ENCODE measurements at places on chromosomes 16 and 17.

GRCh38 chr17:59202320-59202719 is 7.5 kb upstream of the SMG8 start:
- DNase-seq: no peak

- DNase-seq: no peak
Observed at GRCh38 chr17:15926039-15926740, 18.7 kb upstream of the ADORA2B start.

DNA sequence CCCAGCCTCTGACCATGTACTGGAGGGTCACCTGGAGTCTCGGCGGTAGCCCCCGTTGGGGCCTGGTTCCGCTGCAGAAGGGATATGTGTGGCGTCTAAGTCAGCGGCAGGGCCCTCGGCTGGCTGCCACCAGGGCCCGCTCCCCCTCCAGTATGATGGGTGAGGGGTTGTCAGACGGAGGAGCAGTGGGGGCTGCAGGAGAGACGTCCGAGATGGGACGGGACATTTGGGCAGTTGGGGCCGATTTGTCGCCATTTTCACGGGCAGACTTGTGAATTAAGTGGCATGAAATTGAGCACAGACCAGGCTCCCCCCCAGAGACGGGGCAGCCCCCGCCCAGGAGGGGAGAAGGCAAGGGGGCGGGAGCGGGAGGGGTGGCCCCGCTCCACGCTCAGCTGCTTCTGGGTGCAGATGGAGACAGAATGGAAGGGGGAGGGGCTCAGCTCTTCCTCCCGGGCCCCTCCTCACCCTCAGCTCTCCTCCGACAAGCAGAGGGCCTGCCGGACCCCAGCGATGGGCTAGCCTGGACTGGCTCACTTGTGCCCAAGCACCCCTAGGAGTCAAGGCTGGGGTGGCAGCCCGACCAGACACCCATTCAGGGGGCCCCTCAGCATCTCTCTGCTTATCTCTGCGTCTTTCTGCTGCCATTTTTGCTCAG is 52.7 kb upstream of the LHX1 start:
- DNase-seq: no peak

- peak; percentile 90 for DNase-seq
Observed at GRCh38 chr17:47864791-47865216, 13.8 kb upstream of the SP6 start.

DNA sequence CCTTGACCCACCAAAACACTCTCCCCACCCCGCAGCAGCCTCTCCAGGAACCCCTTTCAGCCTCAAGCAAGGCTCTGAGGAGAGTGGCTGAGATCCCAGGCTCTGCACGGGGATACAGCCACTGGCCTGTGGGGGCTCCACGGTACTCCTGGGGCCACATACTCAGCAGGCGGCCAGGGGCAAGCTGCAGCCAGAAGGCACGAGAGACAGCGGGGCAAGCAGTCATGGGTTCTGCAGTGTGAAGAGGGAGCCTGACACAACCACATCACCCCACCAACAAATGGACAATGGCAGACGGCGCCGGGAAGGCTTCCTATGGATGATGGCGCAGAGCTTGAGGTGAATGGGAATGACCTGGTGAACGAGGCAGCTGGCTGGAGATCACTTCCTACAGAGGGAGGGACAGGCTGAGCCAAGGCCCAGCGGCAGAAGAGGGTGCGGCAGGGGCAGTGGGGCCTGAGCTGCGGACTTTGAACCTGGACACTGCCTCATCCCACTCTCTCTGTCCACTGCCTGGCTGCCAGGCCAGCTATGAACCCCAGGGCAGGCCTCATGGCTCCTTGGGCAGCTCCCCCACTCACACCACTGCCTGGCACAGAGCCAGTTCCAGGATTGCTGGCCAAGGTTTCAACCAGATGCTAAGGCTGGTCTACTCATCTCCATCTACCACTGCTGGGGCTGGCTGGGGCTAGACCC is 10.8 kb upstream of the BCAR1 start:
- DNase-seq: no peak

GRCh38 chr16:65489531-65490023 is 367.7 kb upstream of the CDH11 start:
- no peak for DNase-seq

DNA sequence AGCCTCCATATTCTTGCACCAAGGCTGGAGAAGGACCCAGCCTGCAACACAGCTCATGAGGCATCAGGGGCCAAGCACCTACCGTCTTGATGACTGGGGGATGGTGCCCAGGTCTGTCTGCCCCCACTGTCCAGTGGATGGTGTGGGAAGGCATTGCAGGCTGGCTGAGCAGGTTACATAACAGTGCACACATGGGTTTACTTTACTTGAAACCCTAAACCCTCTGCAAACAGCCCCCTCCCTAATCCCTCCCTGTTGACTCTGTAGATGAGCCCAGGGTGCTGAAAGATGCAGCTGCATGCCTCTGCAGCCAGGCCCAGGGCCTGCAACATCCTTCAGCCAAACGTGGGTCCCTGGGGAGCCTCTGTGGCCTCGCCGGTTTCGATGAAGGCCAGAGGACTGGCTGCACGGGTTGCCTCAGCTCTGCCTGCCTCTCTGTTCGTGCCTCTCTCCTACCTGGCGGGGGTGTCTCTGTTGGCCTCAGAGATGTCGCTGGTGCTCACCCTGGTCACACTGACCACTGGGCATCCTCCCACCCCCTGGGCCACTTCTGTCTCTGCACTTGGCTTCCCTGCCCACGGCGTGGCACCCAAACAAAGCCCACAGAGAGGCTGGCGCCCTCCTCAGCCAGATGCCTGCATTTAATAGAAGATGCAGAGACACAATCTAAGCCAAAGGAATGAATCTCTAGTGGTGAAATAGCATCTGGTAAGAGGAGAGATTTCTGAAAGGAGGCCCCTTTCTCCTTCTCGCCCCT is 95.1 kb downstream of the METRNL start:
- no peak for DNase-seq

- DNase-seq: no peak
Observed at GRCh38 chr16:35525979-35526590, 2066.7 kb downstream of the TP53TG3F start.

- no peak for DNase-seq
Observed at GRCh38 chr16:47627721-47628120, 166.6 kb downstream of the PHKB start.

DNA sequence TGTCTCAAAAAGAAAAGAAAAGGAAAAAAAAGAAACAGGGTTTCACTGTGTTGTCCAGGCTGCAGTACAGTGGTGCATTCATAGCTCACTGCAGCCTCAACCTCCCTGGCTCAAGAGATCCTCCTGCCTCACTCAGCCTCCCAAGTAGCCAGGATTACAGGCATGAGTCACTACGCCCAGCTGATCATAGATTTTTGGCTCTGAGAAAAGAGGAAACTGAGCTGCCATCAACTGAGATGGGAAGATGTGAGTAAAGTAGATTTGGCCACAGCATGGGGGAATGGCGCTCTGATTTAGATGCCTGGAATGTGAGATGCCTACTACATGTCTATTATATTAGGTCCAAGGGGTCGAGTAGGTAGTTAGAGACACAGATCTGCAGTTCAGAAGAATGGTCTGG is 5.9 kb upstream of the NAGS start:
- DNase-seq: no peak

- no peak for DNase-seq
Observed at GRCh38 chr16:53370827-53371226, 63.4 kb upstream of the RBL2 start.

DNA sequence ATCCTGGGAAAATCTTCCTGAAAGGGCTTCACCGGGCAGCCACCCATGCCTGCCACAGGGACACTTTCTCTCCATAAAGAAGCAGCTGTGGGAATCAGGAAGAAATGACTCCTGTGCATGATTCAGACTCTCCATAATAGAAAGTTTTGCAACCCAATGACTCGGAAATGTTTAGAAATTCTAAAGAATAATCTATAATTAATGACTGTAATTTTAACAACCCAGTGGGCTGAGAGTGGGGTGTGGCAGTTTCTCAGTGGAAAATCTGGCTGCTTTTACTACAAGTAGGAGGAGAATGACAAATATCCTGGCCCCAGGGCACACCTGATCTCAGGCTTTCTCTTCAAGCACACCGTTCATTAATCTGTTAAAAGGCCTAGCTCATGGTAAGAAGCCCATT is 25.7 kb downstream of the IRF8 start:
- DNase-seq: peak; percentile 52

GRCh38 chr17:7848131-7848579 is 6.7 kb upstream of the TMEM88 start:
- no peak for DNase-seq

- DNase-seq: no peak
Observed at GRCh38 chr16:76210157-76210556, 67.0 kb upstream of the CNTNAP4 start.

- DNase-seq: no peak
Observed at GRCh38 chr16:68658341-68658973, 13.3 kb downstream of the CDH3 start.

DNA sequence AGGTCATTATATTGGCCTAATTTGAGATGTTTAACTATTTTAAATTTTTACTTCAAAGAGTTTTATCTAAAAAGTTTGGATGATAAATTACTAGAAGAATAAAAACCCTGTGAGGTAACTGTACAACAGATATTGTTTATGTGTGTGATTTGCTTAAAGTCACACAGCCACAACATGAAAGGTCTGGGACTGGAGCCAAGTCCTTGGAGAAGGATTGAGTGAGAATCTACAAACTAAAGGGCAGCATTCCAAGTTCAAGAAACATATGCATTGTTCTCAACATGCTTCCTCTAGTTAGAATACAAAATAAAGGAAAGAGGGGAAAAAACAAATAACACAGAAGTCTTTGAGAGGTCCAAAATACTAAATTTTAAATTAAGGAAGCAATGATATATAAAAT is 131.5 kb upstream of the MON1B start:
- DNase-seq: no peak

DNA sequence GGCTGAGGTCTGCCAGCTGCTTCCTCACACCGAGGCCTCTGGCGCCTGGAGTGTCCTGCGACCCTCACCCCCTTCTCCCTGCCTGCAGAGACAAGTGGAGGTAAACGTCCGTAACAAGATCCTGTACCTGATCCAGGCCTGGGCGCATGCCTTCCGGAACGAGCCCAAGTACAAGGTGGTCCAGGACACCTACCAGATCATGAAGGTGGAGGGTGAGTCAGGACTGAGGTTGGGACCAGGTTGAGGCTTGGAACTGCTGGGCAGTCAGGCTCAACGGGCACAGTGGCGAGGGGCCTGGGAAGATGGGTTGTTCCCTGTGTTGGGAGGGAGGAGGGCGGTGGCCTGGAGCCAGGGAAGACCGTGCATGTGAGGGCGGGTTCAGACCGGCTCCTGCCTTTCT is 4.8 kb downstream of the HGS start:
- DNase-seq: no peak

GRCh38 chr17:82608816-82609215 is 39.4 kb downstream of the WDR45B start:
- DNase-seq: no peak

GRCh38 chr17:31058976-31059375 is 35.8 kb upstream of the NF1 start:
- no peak for DNase-seq

DNA sequence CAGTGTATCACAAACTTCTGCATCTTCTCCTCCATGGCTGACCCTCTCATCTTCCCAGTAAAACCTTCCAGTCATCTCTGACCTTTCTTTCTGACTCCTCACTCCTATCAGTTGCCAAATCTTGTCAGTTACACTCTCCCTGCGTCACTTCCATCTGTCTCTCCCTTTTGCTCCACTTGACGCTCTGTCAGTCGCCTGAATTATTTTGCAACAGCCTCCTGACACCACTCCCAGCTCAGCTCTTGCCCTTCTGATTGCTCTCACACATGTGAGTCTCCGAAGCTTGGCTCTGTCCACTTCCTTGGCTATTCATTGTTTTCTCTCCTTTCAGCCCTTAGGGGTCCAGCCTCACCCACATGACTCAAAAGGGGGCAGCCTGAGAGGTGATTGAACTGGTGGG is 27.7 kb downstream of the DHRS7C start:
- no peak for DNase-seq

GRCh38 chr16:75810342-75810741 is 84.1 kb upstream of the CPHXL start:
- DNase-seq: no peak

DNA sequence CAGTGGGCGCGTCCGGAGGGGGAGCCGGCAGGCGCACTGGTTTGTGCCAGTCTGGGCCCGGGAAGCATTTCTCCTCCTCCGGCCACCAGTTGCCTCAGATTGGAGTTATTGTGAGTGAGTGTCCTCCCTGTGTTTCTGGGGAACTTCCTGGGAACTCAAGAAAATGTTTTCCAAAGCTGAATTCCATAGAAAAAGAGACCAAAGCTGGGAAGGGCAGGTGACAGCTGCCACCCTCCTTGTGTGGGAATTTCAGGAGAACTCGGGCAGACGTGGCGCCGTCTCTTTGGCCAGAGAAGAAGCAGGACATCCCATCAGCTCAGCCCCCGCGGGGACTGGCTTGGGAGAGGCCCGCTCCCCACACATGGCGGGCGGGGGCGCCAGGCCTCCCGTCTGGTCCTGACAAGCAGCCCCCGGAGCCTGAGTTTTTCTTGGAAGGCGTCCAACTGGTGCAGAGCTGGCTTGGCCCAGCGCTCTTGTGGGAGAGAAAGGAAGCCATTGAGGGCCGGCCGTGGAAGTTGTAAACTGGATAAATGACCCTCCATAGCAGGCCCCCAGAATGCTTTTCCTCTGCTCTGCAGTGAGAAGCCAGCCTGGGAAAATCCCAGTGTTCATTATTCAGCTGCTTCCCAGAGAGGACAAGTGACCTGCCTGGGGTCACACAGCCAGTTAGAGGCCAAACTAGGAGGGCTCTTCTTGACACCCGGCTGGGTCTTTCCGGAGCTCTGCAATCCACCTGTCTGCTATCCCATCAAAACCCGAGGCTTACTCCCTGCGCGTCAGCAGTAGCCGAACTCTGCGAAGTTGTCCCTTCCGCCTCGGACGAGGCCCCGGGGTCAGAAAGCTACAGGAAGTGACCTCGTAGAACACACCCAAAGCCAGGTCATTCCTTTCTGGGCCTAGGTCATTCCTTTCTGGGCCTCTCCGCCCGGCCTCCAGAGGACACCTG is 39.2 kb upstream of the GSE1 start:
- no peak for DNase-seq

GRCh38 chr16:539901-540530 is 12.5 kb downstream of the CAPN15 start:
- DNase-seq: no peak

DNA sequence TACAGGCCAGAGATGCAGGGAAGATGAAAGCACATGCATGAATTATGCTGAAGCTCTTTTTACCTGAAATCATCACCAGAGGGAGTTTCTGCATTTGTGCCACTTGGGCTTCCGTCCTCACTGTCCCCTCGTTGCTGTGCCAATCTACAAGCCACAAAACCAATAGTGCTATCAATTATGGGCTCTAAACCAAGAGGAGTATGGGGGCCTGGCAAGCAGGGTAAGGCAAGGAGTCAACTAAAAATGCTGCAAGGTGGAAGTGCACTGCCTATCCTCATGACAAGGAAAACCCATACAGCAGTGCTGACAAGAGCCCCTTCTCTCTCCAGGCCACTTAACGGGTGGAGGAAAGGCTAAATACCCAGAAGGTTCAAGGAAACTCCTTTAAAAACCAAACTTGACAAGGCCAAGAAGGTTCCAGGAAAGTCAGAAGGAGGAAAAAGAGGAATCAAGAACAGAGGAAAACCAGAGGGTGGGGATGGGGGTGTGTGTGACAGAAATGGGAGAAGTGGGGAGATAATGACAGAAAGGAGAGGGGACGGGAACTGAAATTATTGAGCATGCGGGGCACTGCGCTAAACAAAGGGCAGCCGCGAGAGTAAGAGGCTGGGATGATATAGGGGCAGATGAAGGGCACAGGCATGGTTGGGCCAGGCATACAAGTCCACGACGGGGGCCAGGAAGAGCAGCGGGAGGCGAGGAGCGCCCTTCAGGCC is 674 bp downstream of the C17orf75 start:
- DNase-seq: peak; percentile 33

Measured in DMS79 treated with DMSO at 0.1 percent for 48 hours (cell line).